ENCODE measurements at places on chromosomes 7 and 10. TPM values are rescaled to one million over a fixed set of nuclear protein-coding genes. Genes with fewer than 3 reads are reported as not detected.
A peak's percentile ranks its signal among the peaks of the same experiment; 100 is the strongest.

DNA sequence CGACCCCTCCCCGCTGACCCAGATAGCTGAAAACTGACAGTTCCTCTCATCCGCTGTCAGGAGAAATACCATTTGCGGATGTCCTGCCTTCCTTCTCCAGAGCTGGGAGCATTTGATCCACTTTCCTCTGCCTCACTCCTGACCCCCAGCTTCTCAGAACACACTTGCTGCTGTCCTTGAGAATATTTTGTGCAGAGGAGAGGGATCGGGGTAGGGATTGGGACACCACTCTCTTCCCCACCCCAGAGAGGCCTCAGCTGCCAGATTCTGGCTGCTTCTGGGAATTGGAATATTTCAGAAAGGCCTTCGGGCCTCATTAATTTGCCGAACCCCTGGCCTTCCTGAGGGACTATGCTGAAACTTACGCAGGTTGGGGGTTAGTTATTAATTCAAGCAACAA, 97.0 kb downstream of the C10orf105 start:
- no peak for ATAC-seq

GRCh38 chr7:39659356-39660013, 36.1 kb downstream of the RALA start:
- no peak for ATAC-seq

GRCh38 chr10:1514681-1515080, 222.6 kb downstream of the ADARB2 start:
- no peak for ATAC-seq

DNA sequence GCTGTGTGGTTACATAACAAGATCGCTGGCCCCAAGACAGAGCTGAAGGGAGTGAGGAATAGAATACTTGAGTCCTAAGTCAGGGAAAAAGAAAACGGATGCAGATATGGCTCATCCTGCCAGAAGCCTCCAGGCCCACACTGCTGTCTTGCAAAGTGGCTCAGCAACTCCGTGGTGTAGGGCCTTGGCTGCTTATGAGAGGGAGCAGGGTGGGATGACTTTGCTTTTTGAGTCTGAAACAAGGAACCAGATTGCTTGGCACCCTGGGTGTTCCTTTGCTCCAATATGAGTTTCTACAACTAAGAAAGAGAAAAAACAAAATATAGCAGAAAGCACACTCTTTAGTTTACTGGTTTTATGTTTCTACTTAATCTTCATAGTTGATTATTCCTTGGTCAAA, 193.8 kb upstream of the WDR11 start:
- ATAC-seq = no peak

GRCh38 chr10:7090529-7090928, 320.3 kb downstream of the SFMBT2 start:
- peak; percentile 95 for ATAC-seq

Gene CALHM3
- total RNA-seq = not detected

Gene TRIL
- 1.6 TPM for total RNA-seq

All from gastroesophageal sphincter (tissue), 4 donors.